RWPE1 (cell line): ENCODE measurements at places on chromosomes 2 and 18.

DNA sequence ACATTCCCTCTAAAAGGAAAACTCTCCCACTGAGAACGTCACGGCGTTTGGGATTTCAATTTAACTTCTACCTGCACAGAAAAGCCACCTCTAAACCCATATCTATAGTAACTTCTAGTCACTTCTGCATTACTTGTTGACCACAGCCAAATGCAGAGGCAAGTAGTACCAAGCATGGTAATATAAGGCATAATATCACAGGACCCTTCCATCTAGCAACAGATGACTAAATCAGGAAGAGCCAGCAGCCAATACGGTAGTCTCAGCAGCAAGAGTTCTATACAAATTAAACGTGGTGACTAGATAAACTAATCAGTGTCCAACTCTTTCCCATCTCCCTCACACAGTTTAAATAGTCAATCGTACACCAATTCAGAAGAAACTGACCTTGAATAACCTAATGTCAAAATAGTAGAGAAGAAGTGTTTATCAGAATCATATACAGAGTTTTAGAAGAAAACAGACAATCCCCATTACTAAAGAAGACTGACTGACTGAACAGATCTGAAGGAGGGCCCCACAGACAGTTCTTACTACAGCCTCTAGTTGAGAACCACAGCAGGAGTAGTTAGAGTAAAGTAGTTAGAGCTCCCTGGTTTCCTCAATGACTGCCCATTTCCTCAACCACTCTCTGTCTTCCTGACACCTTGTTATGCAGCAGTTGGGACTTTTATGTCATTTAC, 30.0 kb downstream of the MEMO1 start:
- DNase-seq = peak; percentile 14

DNA sequence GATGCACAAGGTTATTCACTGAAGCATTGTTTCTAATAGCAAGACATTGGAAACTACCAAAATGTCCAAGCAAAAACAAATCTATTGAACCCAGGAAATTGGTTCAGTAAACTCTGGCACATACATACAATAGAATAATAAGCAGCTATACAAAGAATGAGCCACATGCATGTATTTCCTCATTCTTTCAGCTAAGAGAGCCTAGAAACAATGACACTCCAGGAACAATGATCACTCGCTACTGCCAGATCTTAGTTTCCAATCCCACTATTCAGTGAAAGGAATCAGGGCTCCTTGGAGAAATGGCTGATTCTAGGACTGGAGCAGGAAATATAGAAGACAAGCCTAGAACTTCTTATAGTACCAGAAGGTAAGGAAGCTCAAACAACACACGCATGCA, 221.9 kb upstream of the AGAP1 start:
- no peak for DNase-seq

- DNase-seq = no peak
These were observed 3.1 kb downstream of the GYPC start for GRCh38 chr2:126658905-126659561.

GRCh38 chr2:7945026-7945425, 736.8 kb upstream of the ID2 start:
- no peak for DNase-seq

- no peak for DNase-seq
These were observed 204.2 kb downstream of the CYP26B1 start for GRCh38 chr2:71943238-71944182.

DNA sequence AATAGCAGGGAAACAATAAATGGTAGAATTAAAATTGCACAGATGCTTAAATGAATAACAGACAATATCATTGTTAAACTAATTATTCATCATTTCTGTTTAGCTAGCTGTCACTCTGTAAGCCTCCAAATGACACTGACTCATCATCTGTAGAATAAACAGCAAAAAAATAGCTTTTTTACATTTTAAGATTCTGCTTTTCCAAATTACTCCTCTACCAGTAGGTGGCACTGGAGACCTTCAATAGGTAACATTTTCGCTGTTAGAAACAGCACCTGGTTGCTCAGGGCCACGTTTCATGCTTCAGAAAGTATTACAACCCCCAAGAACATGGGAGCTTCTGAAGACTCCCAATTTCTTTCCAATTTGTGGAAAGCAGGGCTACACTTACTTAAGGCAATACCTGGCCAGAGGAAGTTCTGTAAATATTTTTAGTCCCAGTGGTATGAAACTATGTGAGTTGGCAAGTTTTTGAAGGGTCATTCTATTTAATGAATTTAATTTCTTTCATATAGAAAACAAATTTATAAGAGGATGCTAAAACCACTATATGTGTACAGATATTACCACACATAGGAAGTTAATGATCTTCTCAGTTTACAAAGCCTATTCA, 45.4 kb downstream of the TTN start:
- DNase-seq = peak; percentile 17

- peak; percentile 86 for DNase-seq
These were observed 22.5 kb upstream of the SIGLEC15 start for GRCh38 chr18:45802814-45803492.

DNA sequence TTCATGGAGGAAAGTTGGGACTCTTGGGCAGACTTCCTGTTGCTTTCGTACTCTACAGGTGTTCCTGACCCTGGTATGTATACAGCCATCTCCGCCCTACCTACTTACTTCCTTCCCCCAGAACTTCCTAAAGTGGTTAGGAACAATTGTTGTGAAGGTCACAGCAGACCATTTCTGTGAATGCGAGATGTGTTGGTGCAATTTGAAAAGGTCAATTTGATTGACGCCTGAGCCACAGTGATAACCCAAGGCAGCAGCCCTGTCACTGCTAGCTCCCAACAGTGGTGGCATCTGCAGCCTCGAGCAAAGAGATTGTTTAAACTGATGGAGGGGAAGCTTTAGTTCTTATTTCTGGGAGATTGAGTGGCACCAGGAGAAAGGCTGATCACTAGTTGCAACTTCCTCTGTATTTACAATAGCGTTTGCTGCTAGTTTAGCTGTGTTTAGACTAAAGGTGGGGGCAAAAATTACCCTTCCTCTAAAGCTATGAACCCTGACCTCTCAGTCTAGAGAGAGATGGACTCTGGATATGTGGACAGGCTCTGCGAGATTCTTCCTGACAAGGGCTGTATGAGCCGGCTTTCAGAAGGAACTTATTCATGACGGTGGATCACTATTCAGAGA, 78.3 kb upstream of the MAP4K3 start:
- DNase-seq = no peak

- no peak for DNase-seq
These were observed 133.5 kb downstream of the TANC1 start for GRCh38 chr2:159101755-159102489.

- DNase-seq = peak; percentile 66
These were observed 633 bp downstream of the NABP1 start for GRCh38 chr2:191678437-191679100.

- peak; percentile 23 for DNase-seq
These were observed 142.3 kb upstream of the BOD1L2 start for GRCh38 chr18:57004366-57005121.

DNA sequence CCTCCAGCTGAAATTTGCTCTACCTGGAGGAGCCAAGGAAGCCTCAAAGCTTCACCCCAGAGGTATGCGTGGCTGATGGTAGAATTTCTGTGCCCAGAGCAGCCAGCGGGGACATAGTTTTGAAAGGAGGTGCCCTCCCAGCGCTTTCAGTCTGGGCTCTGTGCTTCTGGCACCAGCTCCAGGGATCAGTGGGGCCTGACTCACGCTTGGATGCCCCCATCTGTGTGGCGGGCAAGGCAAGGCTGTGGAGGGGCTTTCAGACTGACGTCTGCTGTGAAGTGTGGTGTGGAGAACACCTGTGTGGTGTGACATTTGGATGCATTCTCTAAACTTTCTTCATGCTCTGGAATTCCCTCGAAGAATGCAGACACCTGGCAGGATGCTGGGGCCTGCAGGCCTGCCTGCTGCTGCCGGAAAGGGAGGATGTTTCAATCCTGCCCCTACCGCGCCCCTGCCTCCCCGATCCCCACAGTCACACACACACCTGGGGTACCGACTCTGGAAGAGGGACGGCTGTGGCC, 84.1 kb downstream of the CTIF start:
- peak; percentile 24 for DNase-seq

- DNase-seq = no peak
These were observed 22.9 kb downstream of the APCDD1 start for GRCh38 chr18:10477121-10477862.

- no peak for DNase-seq
These were observed 32.6 kb downstream of the CREG2 start for GRCh38 chr2:101354420-101355311.
